ENCODE measurements at places on chromosomes 2 and 18.

DNA sequence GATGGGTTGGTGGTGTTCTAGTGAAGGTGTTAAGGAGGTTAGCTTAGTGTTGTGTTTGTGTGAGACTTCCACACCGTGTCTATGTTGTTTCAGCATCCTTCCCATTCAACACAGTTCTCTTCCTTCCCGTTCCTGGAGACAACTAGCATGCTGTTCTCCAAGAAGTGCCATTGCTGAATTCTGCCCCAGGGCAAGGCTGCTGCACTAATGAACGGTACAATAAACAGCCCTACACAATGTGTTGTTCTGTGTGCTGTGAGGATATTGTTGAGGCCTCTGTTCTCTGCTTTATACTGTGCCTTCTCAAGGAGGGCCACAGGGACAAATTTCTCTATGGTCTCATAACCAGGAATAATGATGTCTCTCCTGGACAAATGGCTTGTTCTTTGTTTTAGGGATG, 39.8 kb upstream of the ZEB2 start:
- DNase-seq: no peak

GRCh38 chr2:165874445-165875039, 79.0 kb downstream of the TTC21B start:
- no peak for DNase-seq

- DNase-seq: no peak
Measured at GRCh38 chr2:152421521-152422370, 86.8 kb downstream of the FMNL2 start.

GRCh38 chr2:168961450-168962229, 60.5 kb downstream of the G6PC2 start:
- no peak for DNase-seq

DNA sequence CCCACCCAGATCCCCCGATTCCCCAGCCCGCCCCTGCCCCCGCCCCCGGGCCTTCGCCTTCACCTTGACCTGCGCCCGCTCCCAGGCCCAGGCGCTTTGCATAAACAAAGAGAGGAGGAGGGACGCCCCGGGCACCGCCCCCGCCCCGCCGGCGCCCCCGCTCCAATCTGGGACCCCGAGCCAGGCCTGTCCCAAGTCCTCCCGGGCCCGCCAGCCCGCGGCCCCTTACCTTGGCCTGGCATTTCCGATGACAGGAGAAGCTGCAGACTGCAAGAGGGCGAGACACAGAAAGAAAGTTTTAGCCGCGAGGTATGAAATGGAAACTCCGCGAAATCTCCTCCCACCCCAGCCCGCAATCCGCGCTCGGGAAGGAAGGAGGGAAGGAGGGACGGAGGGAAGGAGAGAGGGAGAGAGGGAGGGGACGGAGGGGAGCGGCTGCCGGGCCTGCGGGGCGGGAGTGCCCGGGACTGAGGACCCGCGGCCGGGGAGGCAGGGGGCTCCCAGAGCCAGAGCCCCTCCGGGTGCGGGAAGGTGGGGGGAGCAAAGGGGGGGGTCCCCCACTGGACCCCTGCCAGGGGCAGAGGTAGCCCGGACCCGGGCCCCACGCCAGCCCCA, 24.2 kb downstream of the TNS1 start:
- no peak for DNase-seq

- DNase-seq: no peak
Measured at GRCh38 chr18:3493501-3494244, 43.7 kb downstream of the TGIF1 start.

- DNase-seq: no peak
Measured at GRCh38 chr2:134348239-134348638, 94.4 kb downstream of the MGAT5 start.

DNA sequence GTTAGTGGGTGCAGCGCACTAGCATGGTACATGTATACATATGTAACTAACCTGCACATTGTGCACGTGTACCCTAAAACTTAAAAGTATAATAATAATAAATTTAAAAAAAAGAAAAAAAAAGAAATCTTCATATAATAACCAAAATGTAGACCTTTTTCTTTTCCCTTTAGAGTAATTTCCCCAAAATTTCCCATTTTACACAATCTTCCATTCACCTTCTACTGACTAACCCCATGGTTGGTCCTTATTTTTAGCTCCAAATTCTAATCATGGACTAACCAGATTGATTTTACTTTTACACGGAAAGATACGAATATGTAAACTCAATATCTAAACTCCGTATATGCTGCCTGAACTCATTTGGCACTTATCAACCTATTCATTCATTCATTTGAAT, 7.7 kb downstream of the KCTD18 start:
- DNase-seq: no peak

GRCh38 chr2:65666156-65666725, 233.8 kb upstream of the SPRED2 start:
- DNase-seq: no peak

GRCh38 chr18:8806798-8807487, 101.6 kb downstream of the MTCL1 start:
- no peak for DNase-seq

DNA sequence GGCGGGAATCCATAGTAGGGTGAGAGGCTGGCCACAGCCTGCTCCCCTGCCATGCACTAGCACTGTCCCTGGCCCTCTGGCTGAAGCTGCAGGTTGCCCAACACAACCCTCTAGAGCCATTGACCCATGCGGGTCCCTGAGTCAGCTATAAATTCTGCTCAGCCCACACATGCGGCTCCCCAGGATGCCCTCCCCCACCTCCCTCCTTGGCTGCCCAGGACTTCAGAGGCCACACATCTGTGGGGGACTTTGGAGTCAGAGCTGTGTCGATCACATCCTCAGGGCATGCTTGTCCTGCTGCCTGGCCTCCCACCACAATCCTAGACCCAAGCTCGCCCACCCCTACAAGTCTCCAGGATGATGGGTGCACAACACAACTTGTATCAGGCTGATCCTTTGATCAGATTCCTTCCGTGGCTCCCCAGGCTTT, 97.0 kb downstream of the TFCP2L1 start:
- peak; percentile 46 for DNase-seq

DNA sequence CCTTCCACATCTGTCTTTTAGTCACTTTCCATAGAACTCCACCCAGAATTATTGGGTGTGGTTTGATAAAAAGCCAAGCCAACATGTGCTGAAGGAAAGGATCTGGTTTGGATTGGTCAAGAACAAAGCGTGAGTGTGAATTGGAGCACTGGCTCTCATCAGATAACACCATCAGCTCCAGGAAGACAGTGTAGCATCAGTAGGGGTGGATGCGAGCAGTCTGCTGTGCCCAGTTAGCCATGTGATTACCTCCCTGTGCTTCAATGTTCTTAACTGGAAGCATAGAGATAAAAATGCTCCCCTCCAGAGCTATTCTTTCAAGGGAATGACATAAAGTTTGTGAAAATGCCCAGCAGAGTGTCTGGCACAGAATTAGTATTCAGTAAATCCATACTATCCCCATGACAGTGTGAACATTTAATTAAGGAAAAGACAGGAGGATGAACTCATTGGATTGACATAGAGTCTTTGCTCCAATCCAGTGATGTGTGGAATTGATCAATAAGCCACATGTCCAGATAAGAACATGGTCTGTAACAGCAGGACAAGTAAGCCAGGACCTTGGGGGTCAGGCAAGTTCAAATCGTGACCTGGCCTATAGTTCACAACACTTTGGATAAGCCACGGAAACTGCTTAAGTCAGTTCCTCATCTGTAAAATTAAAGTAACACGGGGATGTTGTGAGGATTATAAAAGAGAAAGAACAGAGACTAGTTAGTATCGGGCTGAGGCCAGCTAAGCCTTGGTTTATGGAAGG, 68.0 kb downstream of the FAM124B start:
- no peak for DNase-seq

DNA sequence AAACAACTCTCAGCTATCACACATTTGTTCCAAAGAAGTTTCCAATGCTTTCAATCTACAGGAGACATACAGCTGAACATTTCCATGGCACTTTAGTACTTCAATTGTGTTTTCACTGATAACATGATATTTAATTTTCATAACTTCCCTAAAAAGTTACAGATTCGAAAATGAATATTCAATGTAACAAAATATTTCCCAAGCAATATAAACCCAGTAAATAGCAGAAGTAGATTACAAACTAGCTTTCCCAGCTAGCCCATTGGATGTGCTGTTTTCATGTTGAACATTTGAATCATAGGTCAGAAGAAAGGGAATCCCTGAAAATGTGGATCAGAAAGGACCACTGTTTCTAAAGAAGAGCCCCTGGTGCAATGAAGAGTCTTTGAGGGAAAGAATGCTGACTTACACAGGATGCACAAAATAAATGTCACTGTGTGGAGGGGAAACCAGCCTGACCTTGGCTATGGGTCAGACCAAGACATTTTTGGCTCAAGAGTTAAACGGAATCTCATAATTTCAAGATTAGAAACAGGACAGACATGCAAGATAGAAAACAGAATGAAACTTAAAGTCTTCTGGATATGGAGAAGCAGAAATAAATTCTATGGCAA, 22.5 kb downstream of the CYTIP start:
- no peak for DNase-seq

GRCh38 chr2:29596584-29596983, 324.8 kb downstream of the ALK start:
- DNase-seq: no peak

DNA sequence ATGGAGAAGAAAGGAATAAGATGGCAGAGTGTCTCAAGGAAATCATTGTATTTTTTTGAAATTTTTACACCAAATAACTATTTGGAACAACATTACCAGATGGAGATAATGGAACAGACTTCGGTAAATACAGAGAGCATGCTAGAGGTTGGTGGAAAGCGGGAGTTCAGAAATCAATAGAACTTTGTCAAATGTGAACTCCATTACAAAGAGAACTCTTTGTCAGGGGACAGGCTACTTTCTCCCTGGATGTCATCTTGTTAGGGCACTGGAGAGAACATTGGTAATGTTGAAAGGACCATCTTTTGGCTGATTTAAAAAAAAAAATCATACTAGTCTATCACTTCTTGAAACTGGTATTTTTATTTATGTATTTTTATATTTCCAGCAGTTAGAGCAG, 30.8 kb downstream of the DCC start:
- no peak for DNase-seq

DNA sequence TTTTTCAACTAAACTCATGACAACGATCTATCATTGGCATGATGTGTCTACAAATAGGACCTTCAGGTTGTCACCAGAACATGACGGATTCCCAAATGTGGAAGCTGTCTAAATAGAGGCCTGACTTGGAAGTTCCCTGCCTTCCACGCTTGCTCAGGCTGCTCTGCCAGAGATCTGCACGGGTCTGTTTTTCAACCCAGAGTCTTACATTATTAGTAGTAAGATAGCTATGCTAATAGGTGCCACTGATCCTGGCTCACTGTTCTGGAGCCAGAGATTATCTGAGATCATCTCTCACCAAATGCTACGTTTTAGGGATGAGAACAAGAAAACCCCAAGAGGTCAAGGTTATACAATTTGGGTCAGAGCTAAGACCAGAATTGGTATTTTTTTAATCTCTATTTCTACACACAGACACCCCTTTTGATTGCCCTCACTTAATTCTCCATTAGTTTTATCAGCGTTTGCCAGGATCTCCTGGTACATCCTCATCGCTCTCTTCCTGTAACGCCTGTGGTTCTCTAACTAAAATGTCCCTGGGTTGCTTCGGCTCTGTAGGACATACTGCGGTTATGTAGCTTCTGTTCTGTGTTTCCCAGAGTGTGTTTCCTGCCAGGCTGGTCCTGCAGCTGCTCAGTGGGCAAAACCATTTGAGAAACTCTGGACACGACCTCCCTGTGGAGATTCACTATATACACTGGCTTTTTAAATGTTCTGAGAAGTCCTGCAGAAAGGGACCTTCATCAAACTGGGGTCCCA, 5.7 kb downstream of the CDC42EP3 start:
- no peak for DNase-seq

DNA sequence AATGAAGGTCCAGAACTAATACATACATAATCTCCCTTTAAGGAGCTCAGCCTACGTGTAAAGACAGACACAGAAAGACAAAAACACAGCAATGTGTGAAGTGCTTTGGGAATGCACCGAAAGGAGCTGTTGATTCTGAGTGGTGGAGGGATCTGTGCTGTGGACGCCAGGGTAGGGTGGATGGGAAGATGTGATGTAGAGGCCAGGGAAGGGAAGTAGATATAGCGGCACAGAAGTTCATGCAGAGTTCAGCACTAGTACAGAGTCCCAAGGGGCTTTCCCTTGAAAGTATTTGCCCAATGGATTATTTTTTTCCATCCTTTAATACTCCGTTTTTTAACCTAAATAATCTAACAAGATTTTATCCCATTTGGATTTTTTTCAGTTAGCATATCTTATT, 32.1 kb upstream of the DOCK10 start:
- DNase-seq: no peak

DNA sequence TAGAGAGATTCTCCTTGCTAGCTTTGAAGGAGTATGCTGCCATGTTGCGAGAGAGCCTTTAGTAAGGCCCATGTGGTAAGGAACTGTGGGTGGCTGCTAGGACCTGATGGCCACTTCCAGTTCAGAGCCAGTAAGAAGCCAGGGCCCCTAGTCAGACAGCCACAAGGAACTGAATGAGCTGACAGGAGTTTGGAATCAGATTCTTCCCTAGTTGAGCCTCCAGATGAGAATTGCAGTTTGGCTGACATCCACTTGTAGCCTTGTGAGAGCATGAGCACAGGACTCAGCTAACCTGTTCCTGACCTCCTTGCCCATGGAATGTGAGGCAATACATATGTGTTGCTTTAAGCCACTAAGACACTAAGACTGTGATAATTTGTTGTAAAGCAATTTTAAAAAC, 1.2 kb upstream of the WDR7 start:
- DNase-seq: no peak

DNA sequence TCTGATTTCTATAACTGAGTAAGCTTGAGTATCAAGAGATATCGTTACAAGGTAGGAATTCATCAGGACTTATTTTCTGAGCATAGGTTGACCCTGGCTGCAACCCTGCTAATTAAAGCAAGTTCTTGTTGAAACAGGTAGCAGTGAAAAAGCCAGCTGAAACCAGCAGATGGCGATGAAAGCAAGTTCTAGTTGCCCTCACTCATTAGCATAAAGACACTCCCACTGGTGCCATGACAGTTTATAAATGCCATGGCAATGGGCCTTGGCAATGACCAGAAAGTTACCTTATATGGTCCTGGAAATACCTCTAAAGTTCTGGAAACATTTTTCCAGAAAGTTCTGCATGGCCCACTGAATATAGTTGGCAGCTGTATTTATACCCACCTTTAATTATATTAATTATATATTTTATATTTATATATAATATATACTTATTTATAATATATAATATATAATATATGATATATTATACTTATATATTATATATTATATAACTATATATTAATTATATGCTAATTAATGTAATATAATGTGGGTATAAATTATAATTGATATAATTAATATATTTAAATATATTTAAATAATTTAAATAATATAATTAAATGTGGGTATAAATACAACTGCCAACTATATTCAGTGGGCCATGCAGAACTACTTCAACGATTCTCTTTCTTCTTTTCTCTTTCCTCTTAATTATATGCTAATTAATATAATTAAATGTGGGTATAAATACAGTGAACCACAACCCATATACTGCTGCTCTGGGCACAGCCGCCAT, 188.0 kb downstream of the CDH7 start:
- no peak for DNase-seq
